NCI-H1417 (cell line): ENCODE measurements at places on chromosomes 4 and X.

- DNase-seq: no peak
Measured at GRCh38 chrX:65647801-65648200, 19.7 kb upstream of the MSN start.

- no peak for DNase-seq
Measured at GRCh38 chrX:39227371-39227770, 426.1 kb downstream of the MID1IP1 start.

GRCh38 chrX:133606990-133607389 is 191.7 kb upstream of the GPC4 start:
- DNase-seq: no peak

DNA sequence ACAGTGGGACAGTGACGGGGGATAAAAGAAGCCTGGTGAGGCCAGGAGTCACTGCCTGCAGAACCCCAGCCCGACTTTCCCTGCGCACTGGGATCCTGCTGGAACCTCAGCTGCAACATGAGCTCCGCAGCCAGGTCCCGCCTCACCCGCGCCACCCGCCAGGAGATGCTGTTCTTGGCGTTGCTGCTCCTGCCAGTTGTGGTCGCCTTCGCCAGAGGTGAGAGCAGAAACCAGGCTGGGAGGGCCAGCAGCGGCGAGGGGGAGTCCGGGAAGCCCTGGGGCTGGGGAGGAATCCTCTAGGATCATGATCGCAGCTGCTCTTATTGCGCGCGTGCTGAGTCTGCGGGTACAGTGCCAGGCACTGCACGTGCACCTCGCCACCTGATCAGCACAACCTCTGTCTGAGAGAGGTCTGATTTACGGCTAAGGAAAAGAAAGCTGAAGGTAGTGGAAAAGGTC is at the start of gene PF4V1:
Gene PF4V1 (plus strand): TSS at position 51 of the 459 bp plus-strand sequence. CDS start 67 bp downstream, at position 118.
- DNase-seq: no peak

- DNase-seq: no peak
Measured at GRCh38 chr4:165686756-165687155, 186.3 kb upstream of the TLL1 start.

DNA sequence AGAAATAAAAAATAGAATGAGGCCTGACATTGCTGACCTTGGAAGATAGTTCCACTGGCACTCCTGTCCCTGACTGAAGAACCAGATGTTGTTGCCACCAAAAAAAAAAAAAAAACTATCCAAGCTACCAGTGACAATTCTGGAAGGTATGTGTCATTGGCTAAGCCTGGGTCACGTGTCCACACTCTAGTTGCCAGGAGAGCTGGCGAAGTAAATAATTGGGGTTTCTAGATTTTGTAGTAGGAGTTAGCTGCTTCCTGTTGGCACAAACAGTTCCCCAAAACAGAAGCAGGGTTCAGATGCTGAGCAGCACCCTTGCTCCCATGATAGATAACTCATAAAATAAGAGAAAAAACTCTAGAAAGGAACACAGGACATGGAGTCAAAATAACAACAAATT is 20.5 kb downstream of the MND1 start:
- DNase-seq: no peak

DNA sequence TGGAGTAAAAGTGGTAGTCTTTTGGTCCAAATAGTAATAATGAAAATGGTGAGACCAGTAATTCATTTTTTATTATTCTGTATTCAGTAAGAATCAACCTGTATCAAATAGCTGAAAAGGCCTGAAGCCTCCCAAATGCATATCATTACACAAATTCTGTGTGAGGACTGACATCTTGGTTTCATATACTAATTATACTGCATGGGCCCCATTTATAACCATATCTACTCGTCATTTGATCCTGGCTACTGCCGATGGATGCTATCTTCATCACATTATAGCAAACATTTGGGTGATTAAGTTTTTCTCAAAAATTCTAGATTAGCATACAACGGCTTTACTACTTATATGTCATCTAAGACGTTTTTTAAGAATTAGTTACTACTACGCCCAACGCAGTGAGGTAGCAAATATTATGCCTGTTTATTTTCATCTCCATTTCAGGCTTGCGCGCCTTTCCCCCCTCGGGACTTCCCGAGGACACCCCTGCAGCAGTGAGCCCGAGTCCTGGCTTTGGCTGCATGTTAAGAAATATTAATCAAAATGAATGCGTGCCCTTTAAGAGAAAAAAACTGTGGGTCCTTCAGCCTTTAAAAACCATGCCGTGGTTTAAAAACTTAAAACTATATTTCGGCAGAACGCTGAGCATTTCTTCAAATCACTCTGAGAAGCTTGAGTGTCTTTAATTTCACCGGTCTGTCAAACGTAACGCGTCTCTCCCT is 814 bp upstream of the MMAA start:
- DNase-seq: no peak

- DNase-seq: no peak
Measured at GRCh38 chr4:94226763-94227162, 19.1 kb downstream of the SMARCAD1 start.

- DNase-seq: no peak
Measured at GRCh38 chrX:65696613-65697012, 29.2 kb downstream of the MSN start.

- DNase-seq: no peak
Measured at GRCh38 chr4:56040842-56041241, 92.1 kb downstream of the CEP135 start.

GRCh38 chr4:45453258-45453853 is 670.5 kb downstream of the GABRG1 start:
- peak; percentile 70 for DNase-seq

- DNase-seq: peak; percentile 18
Measured at GRCh38 chrX:110146521-110146920, 143.6 kb downstream of the TMEM164 start.

DNA sequence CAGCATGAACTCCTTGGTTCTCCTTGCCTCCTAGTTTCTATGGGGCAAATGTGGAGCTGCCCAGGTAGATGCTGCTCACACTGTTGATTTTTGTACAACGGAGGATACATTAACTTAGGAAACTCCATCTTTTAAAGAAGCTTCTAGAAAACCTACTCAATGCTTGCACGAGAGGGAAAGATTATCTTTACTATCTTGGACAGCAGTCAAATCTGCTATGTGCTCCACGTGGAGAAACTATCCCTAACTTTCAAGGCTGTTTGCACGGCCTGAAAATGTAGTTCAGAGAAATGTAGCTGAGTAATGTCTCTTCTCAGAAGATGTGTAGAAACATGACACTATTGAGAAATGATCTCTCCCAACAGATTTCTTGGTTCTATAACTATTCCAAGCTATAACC is 1530.9 kb upstream of the PABPC4L start:
- no peak for DNase-seq

- no peak for DNase-seq
Measured at GRCh38 chr4:112593438-112594133, 43.1 kb downstream of the ZGRF1 start.

- no peak for DNase-seq
Measured at GRCh38 chrX:135489542-135489941, 30.9 kb upstream of the INTS6L start.

DNA sequence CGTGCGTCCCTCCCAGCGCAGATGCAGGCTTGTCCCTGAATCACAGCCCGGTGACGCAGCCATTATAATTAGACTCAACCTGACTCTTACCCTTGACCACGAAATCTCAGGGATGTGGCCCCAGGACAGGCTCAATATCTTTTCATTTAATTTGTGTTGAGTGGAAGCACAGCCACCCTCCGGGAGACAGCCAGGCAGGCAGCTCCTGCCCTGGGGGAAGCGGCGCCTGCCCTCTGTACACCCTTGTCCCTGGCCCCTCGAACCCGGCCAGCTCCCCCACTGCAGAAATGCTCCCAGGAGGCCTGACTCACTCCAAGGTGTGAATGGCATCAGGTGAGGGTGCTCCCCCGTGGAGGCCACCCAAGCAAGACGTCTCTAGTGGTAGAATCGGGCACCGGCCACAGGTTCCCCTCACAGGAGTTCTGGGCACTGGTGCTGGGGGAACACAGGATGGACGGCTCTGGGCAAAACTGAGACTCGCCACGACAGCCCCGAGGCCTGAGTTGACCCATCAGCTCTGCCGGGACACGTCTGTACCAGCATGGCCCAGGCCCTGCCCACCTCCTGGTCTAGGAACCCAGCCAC is 2.7 kb downstream of the CPLX1 start:
- DNase-seq: no peak

DNA sequence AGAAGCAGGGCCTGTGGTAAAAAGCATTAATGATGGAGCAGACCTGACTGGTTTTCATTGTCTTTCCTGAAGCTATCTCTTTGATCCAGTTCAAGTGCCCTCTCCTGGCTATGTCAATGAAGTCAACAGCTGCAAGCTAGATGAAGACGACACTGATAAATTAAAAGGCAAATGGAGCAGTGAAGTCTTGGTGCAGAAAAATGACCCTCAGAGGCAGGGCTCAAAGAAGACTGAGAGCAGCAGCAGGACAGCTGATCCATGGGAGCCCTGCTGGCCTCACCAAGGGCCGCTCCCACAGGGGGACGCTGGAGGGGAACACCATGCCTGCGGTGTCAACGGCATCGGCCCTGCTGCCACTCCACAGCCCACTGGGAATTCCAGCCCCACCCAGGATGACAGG is 96.2 kb downstream of the RELL1 start:
- DNase-seq: no peak

GRCh38 chr4:86497980-86498862 is 95.9 kb upstream of the PTPN13 start:
- peak; percentile 32 for DNase-seq

GRCh38 chr4:77990904-77991358 is 66.2 kb upstream of the FRAS1 start:
- no peak for DNase-seq

DNA sequence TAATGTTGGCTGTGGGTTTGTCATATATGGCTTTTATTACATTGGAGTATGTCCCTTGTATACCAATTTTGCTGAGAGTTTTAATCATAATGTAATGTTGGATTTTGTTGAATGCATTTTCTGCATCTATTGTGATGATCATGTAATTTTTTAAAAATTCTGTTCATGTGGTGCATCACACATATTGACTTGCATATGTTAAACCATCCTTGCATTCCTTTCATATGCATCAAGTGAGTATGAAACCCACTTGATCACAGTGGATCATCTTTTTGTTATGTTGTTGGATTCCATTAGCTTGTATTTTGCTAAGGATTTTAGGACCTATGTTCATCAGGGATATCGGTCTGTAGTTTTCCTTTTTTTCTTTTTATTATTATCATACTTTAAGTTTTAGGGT is 12.1 kb downstream of the HEPH start:
- no peak for DNase-seq

DNA sequence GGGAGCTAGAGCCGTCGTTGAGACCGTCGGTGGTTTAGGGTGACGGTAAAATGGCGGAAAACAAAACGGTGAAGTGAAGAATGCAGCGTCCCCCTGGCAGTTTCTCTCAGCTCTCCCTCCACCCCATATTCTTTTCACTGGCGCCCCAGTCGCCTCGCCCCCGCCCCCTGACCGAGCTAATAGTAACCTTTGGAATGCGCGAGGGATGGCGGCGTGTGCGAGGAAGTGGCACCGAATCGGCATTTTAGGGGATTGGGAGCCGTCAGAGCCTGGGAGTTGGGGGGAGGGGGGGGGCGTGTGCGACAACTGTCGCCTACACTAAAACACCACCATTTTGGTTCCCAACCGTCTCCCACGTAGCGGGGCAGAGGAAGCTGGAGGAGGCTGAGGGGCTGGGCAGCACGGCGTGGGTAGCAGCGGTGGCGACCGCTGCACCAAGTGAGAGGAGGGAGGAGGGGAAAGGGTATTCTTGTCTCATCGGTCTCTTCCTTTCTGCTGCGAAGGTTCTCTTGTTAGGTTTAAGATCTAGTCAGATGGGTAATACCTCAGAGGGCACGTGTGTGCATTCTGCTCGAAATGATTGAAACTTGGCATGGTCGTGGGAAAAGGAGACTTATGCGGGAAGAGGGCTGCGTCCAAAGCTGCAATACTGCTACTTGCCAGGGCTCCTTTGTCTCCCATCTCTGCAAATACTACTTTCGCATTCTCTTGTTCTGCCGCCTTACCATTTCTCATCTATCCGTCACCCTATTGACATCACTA is 840 bp downstream of the ZNF711 start:
- peak; percentile 90 for DNase-seq

DNA sequence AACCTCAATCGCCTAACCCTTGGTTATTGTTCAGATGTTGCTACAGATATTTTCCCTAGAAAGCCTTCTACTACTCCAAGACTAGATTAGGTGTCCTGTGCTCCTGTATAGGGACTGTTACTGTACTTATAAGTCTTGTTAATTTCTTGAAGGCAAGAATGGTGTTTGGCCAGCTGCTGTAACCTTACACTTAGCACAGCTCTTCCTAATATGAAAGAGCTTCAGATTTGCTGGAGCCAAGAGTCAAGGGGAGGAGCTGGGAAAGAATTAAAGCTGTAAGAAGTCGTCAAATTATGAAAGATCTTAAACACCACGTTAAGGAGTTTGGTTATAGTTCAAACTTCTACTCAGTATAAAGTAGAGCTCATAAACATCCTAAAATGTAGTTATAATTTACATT is 245.9 kb upstream of the TLL1 start:
- DNase-seq: no peak

DNA sequence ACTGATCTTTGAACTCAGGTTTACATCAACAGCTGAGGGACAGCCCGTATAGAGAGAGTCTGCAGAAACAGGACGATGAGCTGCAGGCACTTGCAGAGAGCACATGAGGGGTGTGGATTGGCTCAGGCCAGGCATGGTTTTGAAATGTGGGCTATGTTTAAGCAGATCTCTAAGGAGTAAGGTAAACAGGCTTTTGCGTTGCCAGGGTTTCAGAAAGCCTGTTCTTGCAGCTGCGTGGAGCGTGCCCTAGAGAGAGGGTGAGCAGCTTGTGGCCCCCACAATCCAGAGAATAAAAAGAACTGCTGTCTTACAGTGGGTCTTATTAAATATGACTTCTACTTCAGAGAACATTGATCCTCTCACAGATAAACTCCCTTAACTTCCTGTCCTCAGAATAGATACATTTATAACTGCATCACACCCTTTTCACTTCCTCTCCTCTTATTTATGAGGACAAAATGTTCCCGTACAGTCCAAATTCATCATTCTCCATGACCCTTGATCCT is 64.1 kb downstream of the TMA16 start:
- DNase-seq: peak; percentile 67

DNA sequence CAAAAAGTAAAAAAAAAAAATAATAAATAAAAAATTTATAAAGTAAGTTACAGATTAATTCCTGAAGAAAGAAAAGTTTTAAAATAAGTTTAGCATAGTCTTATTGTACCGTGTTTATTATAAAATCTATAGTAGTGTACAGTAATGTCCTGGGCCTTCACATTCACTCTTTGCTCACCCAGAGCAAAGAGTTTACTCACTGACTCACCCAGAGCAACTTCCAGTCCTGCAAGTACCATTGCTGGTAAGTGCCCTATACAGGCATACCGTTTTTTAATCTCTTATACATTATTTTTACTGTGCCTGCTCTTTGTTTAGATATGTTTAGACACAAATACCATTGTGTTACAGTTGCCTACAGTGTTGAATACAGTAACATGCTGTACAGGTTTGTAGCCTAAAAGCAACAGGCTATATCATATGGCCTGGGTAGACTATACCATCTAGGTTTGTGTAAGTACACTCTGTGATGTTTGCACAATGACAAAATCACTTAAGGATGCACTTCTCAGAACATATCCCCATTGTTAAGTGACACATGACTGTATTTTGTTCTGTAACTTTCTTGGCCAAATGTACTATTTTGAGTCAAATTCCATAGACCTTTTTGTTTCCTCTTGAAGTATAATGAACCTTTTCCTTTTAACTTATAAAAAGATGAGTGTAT is 199.0 kb upstream of the NUDT6 start:
- DNase-seq: peak; percentile 8
